ENCODE measurements at places on chromosomes 1 and 21.

DNA sequence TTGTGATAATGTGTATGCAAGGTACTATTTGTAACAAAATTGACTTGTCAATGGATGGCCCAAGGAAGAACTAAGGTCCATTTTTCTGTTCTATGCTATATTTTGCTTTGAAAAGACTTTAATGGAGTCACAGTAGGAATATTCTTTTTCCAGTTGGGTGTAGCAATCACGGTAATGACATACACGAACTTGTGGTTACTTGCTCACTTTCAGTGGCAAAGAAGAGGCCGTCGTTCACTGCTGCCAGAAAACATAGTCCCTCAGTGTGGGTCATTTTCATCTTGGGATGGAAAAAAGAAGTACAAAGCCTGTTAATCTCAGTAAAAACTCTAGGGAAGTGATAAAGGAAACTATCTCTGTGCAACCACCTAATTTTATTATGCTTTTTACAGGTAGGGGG lies 47.8 kb upstream of the LAMC2 start:
- no peak for DNase-seq

DNA sequence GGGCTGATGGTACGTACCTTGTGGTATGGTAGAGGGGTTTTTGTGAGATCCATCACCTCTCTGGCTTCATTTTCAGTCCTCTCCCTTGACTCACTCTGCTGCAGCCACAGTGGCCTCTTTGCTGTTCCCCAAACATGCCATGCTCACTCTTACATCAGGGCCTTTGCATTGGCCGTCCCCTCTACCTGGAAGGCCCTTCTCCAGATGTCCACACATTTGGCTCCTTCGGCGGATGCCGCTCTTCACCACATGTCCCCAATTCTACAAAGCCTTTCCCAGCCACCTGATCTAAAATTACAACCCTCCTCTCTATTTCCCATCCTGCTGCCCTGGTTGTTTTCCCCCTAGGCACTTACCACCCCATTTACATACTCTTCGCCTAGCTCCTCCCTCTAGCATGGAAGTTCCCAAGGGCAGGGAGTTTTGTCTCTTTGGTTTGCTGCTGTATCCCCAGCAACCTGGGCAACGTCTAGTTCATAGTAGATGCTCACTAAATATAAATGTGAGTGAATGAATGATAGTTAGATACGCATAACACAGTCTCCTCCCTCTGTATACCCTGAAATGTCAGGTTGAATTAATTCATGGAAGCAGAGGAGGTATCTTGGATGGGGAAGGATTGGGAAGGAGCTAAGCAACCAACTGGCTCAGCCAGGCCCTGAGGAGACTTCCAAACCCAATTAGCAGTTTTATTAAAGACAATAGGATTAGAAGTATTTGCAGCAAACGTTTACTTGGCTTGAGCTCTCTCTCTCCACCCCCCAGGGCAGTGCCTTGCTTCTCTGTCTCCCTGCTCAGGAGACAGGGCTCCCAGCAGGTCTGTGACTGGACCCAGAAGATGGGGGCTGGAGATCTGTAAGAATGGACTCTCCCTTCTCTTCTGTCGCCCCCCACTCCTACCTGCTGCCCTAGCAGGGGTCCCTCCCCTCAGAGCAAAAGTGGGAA lies 264.2 kb downstream of the GRIK3 start:
- DNase-seq = no peak

DNA sequence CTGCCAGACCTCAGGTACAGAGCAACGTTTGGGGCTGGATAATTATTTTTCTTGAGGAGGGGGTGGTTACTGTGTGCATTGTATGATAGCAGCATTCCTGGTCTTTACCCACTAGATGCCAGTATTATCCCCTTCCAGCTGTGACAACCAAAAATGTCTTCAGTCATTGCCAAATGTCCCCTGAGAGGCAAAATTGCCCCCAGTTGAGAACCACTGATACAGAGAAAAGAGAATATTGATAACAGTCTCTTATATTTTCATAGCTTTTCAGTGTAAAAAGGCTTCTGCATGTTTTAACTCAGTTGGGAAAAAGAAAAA lies 51.8 kb upstream of the SYT14 start:
- DNase-seq = no peak

DNA sequence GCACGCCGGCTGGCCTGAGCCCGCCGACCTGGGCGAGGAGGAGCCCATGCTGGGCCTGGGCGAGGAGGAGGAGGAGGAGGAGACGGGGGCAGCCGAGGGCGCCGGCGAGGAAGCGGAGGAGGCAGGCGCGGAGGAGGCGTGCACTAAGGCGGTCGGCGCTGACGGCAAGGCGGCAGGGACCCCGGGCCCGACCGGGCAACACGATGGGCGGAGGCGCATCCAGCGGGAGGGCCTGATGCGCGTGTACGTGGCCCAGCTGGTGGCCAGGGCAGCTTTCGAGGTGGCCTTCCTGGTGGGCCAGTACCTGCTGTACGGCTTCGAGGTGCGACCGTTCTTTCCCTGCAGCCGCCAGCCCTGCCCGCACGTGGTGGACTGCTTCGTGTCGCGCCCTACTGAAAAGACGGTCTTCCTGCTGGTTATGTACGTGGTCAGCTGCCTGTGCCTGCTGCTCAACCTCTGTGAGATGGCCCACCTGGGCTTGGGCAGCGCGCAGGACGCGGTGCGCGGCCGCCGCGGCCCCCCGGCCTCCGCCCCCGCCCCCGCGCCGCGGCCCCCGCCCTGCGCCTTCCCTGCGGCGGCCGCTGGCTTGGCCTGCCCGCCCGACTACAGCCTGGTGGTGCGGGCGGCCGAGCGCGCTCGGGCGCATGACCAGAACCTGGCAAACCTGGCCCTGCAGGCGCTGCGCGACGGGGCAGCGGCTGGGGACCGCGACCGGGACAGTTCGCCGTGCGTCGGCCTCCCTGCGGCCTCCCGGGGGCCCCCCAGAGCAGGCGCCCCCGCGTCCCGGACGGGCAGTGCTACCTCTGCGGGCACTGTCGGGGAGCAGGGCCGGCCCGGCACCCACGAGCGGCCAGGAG lies 7.2 kb upstream of the IBA57 start:
- no peak for DNase-seq

GRCh38 chr1:151277249-151277648 lies 4.8 kb upstream of the ZNF687 start:
- DNase-seq = no peak

DNA sequence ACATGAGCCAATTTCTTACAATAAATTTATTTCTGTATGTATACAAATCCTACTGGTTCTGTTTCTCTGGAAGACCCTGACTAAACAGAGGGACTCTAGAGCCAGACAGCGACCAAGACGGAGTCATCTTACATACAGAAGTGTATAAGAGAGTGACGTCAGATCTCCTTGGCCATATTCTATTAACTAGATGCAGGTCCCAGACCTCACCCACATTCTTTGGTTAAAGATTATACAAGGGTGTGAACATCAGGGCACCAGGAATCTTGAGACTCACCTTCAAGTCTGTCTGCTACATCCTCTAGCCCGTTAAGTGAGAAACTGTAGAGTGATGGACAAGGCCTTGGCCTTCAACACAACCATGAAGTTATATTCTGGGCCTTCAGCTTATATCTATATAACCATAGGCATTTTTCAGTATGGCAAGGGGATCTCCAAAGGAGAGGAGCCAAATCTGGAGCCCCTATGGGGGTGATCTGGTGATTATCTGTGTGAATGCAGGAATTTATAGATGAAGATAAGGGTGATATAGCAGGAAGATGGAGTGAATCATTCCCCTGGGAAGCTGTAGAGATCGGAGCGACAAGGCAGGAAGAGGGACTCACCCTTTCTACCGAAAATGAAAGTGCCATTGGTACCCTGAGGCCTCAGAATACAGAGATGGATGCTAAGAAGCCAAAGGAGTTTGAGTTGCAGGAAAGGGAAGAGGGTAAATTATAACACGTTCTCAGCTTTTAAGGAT lies 83.9 kb downstream of the ADAMTS1 start:
- no peak for DNase-seq

- no peak for DNase-seq
These were observed 424.3 kb downstream of the KCNT2 start for GRCh38 chr1:196183941-196184340.

- no peak for DNase-seq
These were observed 7.3 kb upstream of the DEDD start for GRCh38 chr1:161139766-161140165.

GRCh38 chr1:56002231-56002630 lies 577.1 kb downstream of the PLPP3 start:
- no peak for DNase-seq

- peak; percentile 2 for DNase-seq
These were observed 508 bp downstream of the RAVER2 start for GRCh38 chr1:64745181-64745985.

GRCh38 chr1:48123647-48124046 lies 98.9 kb upstream of the SLC5A9 start:
- DNase-seq = no peak

- no peak for DNase-seq
These were observed 21.3 kb downstream of the CCDC30 start for GRCh38 chr1:42484382-42484781.

DNA sequence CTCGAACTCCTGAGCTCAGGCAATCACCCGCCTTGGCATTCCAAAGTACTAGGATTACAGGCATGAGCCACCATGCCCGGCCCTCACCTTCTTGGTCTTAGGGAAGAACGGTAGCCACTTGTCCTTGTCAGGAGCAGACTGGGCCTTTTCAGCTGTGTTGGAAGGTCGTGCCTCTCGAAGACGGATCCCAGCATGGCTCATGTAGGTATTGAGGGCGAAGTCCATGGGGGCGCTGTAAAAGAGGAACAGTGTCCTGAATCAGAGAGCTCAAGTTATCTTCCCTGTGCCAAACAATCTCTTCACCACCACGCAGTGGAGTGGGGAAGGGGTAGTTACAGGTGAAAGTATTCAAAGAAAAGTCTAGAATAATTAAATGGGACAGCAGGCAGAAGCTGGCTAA lies 35.9 kb downstream of the LRRC71 start:
- no peak for DNase-seq

- no peak for DNase-seq
These were observed 126.6 kb upstream of the CAMK1G start for GRCh38 chr1:209456878-209457277.

DNA sequence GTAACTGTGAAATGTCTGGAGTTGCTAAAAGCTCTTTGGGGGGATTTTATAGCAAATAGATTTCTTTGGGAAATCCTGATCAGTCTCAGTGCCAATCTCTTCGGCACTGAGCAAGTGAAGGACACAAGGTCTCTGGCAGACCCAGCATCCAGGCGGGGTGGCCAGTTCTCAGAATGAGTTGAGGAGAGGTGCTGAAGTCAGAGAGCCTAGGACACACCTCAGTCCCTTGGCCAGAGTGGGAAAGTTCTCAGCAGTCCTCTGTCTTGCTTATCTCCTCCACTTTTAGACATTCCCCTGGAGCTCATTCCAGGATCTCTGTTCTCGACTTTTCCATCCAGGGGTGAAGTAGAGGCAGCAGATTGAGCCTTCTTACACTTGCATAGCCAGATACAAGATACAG lies 6.7 kb downstream of the HLX start:
- DNase-seq = no peak

DNA sequence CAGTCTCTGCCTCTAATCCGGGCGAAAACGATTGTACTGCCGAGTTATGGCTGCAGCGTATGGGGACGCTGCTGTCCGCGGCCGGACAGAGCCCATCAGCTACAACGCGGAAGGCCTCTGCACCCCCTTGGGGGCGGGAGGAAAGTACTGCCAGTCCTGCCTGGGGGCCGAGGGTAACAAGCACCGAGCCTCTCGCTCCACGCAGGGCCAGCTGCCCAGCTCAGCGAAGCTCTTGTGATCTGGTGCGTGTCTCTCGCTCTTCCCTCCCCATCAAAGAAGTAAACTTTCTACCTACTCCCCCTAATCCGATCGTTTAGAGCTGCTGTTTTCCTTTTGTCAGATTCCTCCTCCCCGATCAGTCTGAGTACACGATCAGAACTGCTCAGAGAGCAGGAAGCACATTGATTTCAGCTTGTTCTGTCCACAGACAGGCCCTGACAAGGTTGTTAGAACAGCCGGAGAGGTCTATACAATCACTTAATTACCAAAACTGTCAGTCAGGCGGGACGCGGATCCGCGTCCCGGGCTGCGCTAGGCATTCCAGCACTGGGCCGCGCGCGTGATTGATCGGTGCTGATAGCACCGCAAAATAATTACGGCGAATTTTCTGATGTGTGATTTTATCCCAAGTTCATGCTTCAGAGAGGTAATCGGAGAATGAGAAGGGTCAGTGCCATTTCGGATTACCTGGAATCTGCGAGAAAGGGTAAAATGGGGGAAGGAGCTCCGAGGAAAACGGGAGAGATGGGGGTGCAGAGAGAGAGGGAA lies 8.7 kb upstream of the BARHL2 start:
- DNase-seq = no peak

DNA sequence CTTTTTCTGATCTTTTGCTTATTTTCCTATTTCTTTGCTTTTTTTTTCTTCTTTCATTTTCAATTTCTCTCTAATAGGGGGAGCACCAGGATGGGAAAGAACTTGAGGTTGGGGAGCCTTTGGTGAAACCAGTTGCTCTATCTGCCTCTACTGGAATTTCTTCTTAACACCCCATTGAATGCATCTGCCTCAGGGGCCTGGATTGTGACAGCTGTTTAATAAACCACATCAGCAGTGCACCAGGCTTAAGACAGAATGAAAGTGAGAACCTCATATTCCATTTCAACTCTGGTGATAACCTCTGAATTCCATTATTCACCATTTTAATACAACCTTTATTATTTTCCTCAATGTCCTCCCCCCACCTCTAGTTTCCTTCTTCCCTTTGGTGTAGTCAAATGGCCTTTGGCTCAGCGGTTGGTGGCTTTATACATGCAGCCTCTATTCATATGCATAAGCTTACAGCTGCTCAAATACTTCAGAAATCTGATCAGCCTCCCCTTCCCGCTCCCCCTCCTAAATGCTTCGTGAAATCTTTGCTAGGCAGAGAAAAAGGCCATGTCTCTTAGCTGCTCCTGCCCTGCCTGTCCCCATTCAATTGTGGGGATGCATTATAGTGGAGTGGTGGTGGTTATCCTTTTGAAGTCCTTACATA lies 537.3 kb upstream of the PLXNA2 start:
- no peak for DNase-seq

DNA sequence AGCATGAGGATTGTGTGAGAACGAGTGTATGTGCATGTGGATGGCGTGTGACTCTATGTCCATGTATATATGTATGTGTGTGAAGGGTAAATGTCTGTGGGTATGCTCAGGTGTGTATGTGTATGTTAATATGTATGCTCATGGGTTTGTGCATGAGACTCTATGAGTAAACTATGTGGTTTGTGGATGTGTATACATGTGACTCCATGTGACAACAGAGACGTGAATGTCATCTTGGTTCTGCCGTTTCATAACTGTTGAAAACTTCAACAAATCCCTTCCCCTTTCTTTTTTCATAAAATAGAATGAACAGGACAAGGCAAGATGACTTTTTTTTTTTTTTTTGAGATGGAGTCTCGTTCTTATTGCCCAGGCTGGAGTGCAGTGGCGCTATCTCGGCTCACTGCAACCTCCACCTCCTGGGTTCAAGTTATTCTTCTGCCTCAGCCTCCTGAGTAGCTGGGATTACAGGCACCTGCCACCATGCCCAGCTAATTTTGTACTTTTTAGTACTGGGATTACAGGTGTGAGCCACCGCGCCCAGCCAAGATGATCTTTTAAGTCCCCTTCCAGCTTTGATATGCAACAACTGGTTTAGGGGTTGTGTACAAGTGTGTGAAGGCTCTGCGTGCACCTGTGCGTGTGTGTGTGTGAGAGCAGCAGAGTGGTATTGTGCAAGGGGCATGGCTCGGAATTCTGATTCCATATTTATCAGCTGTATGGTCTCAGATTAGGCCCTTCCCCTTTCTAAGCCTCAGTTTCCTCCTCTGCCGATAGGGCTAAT lies 106.3 kb downstream of the EBNA1BP2 start:
- DNase-seq = no peak
